ENCODE measurements at places on chromosomes 6 and 20.
A peak's percentile ranks its signal among the peaks of the same experiment; 100 is the strongest.

DNA sequence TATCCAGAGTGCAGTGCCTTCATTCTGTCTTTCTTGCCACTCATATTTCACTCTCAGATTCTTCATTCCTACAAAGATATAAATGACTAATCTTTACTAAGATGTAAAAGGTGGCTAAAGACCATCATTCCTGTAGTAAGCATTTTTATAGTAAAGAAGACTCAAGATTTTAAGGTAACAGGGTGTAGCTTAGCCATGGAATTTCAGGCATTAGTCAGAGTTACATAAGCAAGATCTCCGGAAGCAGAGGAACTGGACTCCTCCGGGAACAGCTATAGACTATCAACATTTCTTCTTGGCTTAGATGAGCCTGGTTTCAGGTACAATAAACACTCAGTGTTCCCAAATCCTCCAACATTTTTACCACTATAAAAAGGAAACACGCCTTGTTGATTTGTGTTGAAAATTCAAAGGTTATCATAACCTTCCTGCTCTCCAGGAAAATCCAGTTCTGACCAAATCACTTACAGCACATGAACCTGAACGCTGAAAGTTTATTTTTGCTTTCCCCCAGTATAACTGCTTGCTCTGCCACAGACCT is 23.7 kb downstream of the SERPINB1 start:
- no peak for DNase-seq

GRCh38 chr6:14706378-14706929 is 539.4 kb upstream of the JARID2 start:
- DNase-seq: no peak

GRCh38 chr6:112298816-112299281 is 44.5 kb upstream of the LAMA4 start:
- DNase-seq: no peak

DNA sequence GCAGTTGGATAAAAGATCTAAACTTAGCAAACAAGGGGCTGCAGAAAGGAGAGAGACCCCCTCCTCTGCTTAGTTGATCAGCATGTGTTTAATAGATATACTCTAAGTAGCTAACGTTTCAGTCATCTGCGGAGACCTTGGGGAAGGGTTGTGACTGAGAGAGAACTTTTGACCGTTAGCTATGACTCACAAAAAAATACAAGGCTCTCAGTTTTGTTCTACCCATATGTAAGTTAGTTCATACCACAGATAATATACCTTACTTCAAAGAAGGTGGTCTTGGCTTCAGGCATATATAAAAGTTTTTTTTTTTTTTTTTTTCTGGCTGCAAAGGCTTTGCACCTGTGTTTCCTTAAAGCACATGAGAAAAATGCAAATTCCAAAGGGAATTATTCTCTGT is 258.9 kb downstream of the GJA1 start:
- no peak for DNase-seq

- DNase-seq: peak; percentile 12
These were observed 37.8 kb downstream of the RAB44 start for GRCh38 chr6:36735110-36736071.

DNA sequence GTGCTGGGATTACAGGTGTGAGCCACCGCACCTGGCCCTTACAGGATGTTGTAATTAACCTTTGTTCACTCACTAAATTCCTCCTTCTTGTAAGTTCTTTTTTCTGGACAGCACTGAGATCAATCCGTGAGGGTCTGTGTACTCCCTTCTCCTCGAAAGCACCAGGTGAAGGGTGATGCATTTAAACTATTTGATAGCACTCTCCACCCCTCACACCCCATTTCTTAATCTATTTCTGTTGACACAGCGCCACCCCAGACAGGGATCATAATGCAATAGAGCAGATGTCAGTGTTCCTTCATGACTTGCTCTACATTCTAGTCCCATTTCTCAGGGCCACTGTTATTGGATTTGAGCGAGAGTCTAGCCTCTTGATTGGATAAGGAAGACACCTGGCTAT is 46.3 kb downstream of the PPP1R14C start:
- DNase-seq: no peak

- no peak for DNase-seq
These were observed 48.5 kb downstream of the BTBD3 start for GRCh38 chr20:11966186-11966585.

DNA sequence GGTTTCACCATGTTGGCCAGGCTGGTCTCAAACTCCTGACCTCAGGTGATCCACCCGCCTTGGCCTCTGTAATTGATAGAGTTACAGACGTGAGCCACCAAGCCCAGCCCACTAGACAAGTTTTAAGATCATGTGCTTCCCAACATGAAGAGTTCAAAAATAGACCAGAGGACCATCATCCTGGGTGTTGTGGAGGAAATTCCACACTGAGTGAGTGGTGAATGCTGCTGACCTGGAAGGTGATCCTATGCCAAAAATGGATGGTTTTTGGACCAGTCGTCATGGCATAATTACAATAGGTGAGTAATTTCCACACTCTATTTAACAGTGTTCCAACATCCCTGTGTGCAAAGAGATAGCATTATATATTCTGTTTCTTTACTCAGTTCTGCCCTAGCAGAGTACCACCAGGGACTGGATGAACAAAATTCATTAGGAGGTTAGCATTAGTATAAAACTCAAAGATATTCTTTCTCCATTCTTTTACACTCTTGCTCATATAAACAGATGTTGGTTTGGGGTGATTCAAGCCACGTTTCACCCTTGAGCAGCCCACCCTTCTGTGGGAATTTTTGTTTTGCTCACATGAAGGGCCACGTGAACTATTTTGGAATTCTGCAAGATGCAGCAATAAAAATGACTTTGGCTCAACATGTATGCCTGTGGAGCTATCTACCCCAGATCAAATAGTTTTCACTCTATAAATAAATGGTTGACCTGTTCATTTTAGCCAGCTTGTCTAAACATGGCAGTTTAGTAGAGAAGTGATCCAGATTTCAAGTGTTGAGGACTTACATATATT is 206.2 kb upstream of the TCF21 start:
- DNase-seq: no peak

All from stimulated activated naive CD4-positive, alpha-beta T cell (primary cell).